ENCODE measurements at places on chromosomes 16 and 17.
A peak's percentile ranks its signal among the peaks of the same experiment; 100 is the strongest.

- peaks cover 37% of the 10 kb centered on the region for H3K4me1 ChIP-seq
- DNase-seq, result no peak
- H3K36me3 ChIP-seq, result no peaks in the 10 kb centered on the region
- peak overlapping the region; percentile 45 for H3K4me3 ChIP-seq
These were observed 94.9 kb downstream of the ANKRD11 start for GRCh38 chr16:89395150-89396142.

- no peak overlapping the region for H3K4me3 ChIP-seq
- peaks cover 2% of the 10 kb centered on the region for H3K4me1 ChIP-seq
- H3K36me3 ChIP-seq, result no peaks in the 10 kb centered on the region
- no peak overlapping the region for H3K27ac ChIP-seq
These were observed 19.6 kb upstream of the ATP2A3 start for GRCh38 chr17:3983606-3984484.

- H3K4me1 ChIP-seq, result peaks cover 5% of the 10 kb centered on the region
- H3K27ac ChIP-seq, result no peak overlapping the region
- H3K27me3 ChIP-seq, result peaks cover 11% of the 10 kb centered on the region
- no peaks in the 10 kb centered on the region for H3K36me3 ChIP-seq
These were observed 36.3 kb downstream of the GRB7 start for GRCh38 chr17:39774047-39774446.

- H3K36me3 ChIP-seq, result peaks cover 11% of the 10 kb centered on the region
- H3K27me3 ChIP-seq, result peaks cover 3% of the 10 kb centered on the region
- DNase-seq, result no peak
These were observed 53.7 kb downstream of the IL21R start for GRCh38 chr16:27455700-27456099.

DNA sequence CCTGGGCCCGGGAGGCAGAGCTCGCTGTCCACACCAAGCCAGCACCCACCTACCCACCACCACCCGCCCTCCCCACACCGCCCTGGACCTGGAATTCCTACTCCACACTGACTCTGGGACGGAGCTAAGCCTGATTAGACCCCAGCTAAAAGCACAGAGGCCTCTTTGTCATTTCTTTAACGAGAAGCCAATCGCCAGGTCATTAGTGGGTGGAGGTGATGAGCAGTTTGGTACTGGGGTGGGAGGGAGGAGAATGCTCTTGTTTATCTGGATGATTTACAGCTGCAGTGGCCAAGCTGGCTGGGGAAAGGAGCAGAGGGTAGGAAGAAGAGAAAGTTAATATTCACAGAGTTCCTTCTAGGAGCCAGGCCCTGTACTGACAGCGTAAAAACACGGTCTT lies 6.0 kb upstream of the BHLHA9 start:
- no peak for DNase-seq
- H3K27me3 ChIP-seq, result peaks cover 12% of the 10 kb centered on the region
- no peaks in the 10 kb centered on the region for H3K36me3 ChIP-seq

- H3K4me1 ChIP-seq, result no peaks in the 10 kb centered on the region
- DNase-seq, result no peak
- no peaks in the 10 kb centered on the region for H3K27me3 ChIP-seq
- no peak overlapping the region for H3K27ac ChIP-seq
- peaks cover 3% of the 10 kb centered on the region for H3K36me3 ChIP-seq
- H3K4me3 ChIP-seq, result no peak overlapping the region
These were observed 54.1 kb upstream of the FASN start for GRCh38 chr17:82152114-82152513.
